Stimulated activated CD8-positive, alpha-beta memory T cell treated with anti-CD3 and anti-CD28 coated beads, Interleukin-15, amount 100 ng/mL, for 48 hours (primary cell): ENCODE measurements at places on chromosomes 7 and 10.

GRCh38 chr7:30531286-30531685, 26.7 kb upstream of the GGCT start:
- DNase-seq: no peak

DNA sequence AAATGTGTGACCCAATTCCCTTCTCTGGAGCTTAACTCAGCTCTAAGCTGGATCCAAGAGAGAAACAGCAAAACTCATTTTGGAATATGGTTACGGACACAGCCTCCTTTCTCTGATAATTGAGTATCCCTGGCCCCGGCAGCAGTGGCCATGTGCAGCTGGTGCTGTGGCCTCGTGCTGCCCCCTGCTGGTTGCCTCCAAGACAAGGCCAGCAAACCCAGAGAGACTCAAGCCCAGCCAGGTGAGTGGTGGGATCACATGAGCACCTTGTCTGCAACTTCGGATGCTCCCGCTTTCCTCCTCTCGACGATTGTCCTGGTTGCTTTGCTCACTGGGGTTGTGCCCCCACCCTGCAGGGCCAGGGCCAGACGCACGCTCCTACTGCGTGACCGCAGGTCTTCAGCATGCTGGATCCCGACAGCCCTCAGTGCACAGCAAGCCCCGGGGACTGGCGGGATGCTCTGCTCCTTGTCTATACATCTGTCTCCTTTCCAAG, 19.4 kb downstream of the SFTPD start:
- DNase-seq: peak; percentile 61

DNA sequence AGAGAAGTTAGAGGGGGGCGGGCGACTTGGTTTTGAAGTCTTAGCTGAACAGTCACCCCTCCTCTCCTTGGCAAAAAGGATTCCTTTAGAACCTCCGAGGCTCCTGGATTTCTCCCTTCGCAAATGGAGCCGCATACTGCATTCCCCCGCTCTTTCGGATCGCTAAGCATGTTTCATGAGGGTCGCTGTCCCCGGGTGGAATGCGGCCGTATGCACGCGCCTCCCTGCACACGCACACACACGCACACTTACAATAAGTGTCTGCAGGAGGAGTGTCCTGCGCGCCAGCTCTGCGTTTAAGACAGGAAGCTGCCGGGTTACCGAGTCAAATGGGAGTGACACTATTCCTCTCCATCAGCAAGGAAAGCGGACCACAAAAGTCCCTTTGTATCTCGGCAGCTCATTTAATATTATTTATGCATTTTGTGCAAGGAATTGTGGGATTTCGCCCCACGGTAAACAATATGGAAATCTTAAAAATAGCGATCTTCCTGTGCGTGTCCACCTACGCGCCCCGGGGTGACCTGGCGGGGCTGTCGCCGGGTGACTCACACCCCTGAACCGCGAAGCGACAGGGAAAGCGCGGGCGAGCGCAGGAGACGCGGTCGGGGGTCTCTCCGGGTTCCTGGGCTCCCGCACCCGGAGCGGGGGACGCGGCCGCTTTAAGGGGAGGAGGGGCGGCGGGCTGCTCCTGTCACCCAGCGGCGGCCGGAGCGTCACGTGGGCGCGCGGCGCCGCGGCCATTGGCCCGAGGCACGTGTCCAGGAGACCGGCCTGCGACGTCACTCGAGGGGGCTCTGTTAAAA, 988 bp upstream of the EN2 start:
- no peak for DNase-seq

DNA sequence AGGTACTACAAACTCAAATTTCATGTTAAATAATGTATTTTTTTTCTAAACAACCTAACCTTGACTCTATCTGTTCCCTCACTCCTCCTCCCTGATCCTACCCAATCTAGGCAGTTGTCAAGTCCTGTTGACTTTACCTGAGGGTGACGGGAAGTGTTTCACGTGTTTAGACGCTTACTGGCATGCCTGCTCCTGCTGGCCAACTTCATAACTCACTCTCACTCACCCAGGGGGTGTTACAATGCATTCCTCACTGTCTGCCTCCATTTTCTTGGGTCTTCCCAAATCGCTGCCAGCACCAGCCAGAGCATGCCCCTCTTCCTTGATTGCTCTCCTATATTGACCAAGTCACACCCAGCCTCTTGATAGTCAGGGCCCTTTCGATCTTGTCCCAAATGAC, 28.3 kb downstream of the CRCP start:
- DNase-seq: no peak

DNA sequence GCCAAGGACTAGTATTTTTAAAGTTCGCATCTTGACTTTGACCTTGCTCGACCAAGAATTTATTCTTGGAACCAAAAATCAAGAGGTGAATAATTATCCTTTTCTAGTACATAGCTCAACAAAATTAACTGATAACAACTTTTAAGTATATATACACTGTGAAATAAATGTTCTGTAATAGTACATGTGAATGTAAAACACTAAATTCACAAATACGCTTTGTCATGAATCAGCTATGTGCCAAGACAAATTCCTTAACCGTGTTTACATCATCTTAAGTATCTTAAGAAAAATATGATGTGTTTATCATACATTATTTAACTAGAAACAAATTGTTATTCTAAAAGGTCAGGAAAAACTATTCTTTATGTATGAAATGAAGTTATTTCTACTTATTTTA, 83.3 kb downstream of the CUL2 start:
- no peak for DNase-seq

GRCh38 chr10:51235865-51236264, 161.6 kb downstream of the PRKG1 start:
- DNase-seq: no peak

- DNase-seq: no peak
These were observed 154.6 kb upstream of the HGF start for GRCh38 chr7:81924494-81924893.

DNA sequence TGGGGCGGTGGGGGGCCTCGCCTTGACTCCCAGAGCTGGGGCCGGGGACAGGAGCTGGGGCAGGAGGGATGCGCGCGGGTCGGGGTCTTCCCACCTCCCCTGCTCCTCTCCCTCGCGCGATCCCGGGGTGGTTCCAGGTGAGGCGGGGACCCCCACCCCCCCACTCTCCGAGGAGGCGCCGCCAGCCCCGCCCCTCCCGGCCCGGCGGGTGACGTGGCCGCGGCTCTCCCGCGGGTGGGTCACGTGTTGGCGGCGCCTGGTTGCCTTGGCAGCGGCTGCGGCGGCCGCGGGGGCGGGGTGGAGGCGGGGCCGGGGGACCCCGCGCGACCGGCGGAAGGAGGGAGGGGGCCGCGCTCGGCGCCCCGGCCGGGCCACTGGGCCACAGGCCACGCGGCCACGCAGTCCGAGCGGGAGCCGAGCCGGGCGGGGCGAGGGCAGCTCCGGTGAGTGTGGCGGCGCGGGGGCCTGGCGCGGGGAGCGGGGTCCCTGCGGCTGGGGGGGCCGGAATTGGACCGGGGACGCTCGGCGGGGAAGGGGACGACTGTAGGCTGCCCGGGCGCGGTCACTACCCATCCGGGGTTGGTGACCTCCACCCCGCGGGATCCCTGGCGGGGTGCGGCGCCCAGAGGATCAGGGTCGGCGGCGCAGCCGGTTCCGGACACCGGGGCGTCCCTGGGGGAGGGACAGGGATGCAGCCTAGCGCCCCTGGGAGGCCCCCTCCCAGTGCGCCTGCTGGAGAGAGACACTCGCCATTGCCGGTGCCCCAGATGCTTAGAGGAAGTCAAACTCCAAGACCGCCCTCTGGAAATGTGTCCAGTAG, at the start of gene ORAI2:
ORAI2 (plus strand) TSS at position 357 of the 820 bp plus-strand sequence. CDS start 5,382 bp downstream, outside the sequence.
- peak; percentile 81 for DNase-seq

GRCh38 chr10:124875596-124875995, 66.3 kb upstream of the ZRANB1 start:
- DNase-seq: no peak

GRCh38 chr10:113788604-113789083, 37.2 kb downstream of the PLEKHS1 start:
- DNase-seq: no peak

GRCh38 chr10:118922226-118922625, 107.3 kb upstream of the NANOS1 start:
- DNase-seq: no peak
